ENCODE measurements at places on chromosomes 12 and 14.

DNA sequence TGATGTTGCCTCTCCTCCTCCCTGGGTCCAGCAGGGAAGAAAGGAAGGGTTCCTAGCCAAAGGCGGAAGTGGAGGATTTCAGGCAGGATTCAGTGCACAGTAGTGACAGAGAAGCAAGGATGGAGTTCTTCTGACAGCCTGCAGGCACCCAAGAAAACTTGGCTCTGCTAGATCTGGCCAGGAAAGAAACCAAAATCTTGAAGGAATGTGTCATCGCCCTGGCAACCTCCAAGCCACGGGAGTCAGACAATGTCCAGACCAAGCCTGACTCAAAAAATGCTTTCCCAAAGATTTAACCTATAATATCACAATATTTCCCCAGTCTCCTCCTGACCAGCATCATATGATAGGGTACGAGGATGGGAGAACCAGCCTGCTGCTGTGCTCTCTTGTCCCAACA lies 22.8 kb upstream of the DHRS4 start:
- no peak for DNase-seq
- H3K36me3 ChIP-seq, result no peaks in the 10 kb centered on the region
- no peaks in the 10 kb centered on the region for H3K27me3 ChIP-seq
- no peaks in the 10 kb centered on the region for H3K4me1 ChIP-seq
- H3K4me3 ChIP-seq, result no peak overlapping the region

DNA sequence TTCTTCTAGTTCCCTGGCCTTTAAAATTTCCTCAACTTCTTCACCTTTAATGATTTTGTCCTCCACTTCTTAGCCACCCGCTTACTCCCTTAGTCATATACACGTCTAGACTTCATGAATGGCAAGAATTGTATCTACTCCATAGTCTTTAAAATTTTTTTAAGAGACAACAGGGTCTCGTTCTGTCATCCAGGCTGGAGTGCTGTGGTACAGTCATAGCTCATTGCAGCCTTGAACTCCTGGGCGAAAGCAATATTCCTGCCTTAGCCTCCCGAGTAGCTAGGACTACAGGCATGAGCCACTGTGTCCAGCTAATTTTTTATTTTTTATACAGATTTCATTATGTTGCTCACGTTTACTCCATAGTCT lies 47.9 kb downstream of the BBS10 start:
- no peak overlapping the region for H3K27ac ChIP-seq
- no peak overlapping the region for H3K4me3 ChIP-seq
- no peak for DNase-seq
- H3K36me3 ChIP-seq, result no peaks in the 10 kb centered on the region

DNA sequence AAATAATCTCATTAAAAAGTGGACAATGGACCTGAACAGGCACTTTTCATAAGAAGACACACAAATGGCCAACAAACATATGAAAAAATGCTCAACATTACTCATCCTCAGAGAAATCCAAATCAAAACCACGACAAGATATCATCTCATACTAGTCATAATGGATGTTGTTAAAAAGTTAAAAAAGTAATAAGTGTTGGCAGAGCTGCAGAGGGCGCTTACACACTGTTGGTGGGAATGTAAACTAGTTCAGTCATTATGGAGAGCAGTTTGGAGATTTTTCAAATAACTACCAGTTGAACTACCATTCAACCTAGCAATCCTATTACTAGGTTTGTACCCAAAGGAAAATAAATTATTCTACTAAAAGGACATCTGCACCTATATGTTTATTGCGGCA lies 47.2 kb downstream of the FOXG1 start:
- no peak overlapping the region for H3K27ac ChIP-seq
- DNase-seq, result no peak
- H3K4me3 ChIP-seq, result no peak overlapping the region
- no peaks in the 10 kb centered on the region for H3K4me1 ChIP-seq

GRCh38 chr12:65882486-65882885 lies 58.2 kb downstream of the HMGA2 start:
- H3K36me3 ChIP-seq, result no peaks in the 10 kb centered on the region
- no peaks in the 10 kb centered on the region for H3K27me3 ChIP-seq
- no peaks in the 10 kb centered on the region for H3K4me1 ChIP-seq
- no peak overlapping the region for H3K4me3 ChIP-seq
- no peak overlapping the region for H3K27ac ChIP-seq

- no peaks in the 10 kb centered on the region for H3K4me1 ChIP-seq
- no peak overlapping the region for H3K27ac ChIP-seq
- DNase-seq, result no peak
- no peaks in the 10 kb centered on the region for H3K27me3 ChIP-seq
- no peaks in the 10 kb centered on the region for H3K36me3 ChIP-seq
Observed at GRCh38 chr12:12476857-12477531, 85.7 kb downstream of the DUSP16 start.

DNA sequence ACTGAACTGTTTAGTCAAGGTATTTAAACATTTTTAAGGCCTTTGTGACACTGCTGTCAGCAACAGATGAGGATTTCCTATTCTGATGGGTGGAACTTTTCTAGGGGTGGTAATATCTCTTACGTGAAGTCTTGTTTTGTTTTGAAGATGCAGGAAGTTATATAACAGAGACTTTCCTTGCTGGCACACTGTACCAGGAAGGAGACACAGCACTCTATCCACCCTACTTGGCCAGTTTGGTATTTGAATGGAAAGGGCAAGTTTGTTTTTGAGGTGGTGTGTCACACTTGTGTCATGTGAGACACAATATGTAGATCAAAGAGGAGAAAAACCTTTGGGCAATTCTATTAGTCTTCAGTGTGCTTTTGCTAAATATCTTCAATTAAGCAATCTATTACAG lies 51.6 kb upstream of the SRP54 start:
- H3K27me3 ChIP-seq, result no peaks in the 10 kb centered on the region
- H3K4me3 ChIP-seq, result no peak overlapping the region
- H3K36me3 ChIP-seq, result no peaks in the 10 kb centered on the region
- no peak overlapping the region for H3K27ac ChIP-seq
- no peak for DNase-seq
- peaks cover 11% of the 10 kb centered on the region for H3K4me1 ChIP-seq

GRCh38 chr12:106845902-106846301 lies 71.4 kb downstream of the RIC8B start:
- no peak overlapping the region for H3K4me3 ChIP-seq
- peaks cover 73% of the 10 kb centered on the region for H3K36me3 ChIP-seq
- H3K27me3 ChIP-seq, result no peaks in the 10 kb centered on the region
- no peak for DNase-seq
- no peak overlapping the region for H3K27ac ChIP-seq

- no peak overlapping the region for H3K27ac ChIP-seq
- no peak overlapping the region for H3K4me3 ChIP-seq
- no peaks in the 10 kb centered on the region for H3K27me3 ChIP-seq
- H3K4me1 ChIP-seq, result no peaks in the 10 kb centered on the region
Observed at GRCh38 chr14:44170101-44170500, 337.0 kb downstream of the FSCB start.

DNA sequence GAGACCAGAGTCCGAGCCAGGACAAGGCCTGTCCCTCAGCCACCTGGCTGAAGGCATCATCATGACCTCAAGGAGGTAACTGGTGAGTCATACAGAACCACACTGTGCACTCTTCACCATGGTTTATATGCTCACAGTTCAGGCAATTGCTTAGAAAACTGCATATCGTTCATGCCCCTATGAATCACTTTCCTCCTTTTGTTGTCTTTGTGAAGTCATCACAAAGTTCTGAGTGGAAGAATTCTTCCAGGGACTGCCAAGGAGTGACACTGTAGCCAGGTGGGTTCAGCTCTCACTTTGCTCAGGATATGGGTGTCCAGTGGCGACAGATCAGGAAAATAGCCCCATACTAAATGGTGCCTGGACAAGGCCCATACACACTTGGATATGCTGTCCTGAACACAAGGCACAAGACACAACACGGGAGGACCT lies 92.5 kb downstream of the DPF3 start:
- DNase-seq, result no peak
- H3K27ac ChIP-seq, result no peak overlapping the region
- H3K27me3 ChIP-seq, result no peaks in the 10 kb centered on the region

DNA sequence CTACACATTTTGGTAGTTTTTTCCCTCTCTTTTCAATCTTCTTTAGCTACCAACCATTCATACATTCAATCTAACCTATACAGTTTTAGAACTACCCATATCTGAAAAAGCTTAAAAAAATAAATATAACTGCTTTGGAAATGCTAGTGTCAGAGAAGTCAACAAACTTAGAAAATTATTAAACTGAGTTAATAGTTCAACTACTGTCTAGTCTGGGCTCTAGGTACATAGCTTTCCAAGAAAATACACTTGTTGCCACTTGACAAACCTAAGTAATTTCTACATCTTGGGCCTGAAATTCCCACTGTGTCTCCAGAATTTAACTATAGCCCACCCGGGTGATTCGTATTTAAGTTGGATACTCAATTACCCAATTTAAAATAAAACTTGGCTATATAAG lies 22.1 kb downstream of the GTF2A1 start:
- no peak overlapping the region for H3K27ac ChIP-seq
- H3K36me3 ChIP-seq, result peaks cover 91% of the 10 kb centered on the region
- no peak for DNase-seq
- H3K27me3 ChIP-seq, result no peaks in the 10 kb centered on the region
- H3K4me3 ChIP-seq, result no peak overlapping the region
- H3K4me1 ChIP-seq, result peaks cover 5% of the 10 kb centered on the region

GRCh38 chr14:72699443-72699842 lies 194.5 kb downstream of the DPF3 start:
- no peaks in the 10 kb centered on the region for H3K27me3 ChIP-seq
- no peaks in the 10 kb centered on the region for H3K36me3 ChIP-seq
- no peak for DNase-seq

GRCh38 chr12:69925291-69925690 lies 100.3 kb downstream of the MYRFL start:
- H3K36me3 ChIP-seq, result no peaks in the 10 kb centered on the region
- H3K4me3 ChIP-seq, result no peak overlapping the region
- no peaks in the 10 kb centered on the region for H3K4me1 ChIP-seq
- H3K27me3 ChIP-seq, result no peaks in the 10 kb centered on the region
- DNase-seq, result no peak
- no peak overlapping the region for H3K27ac ChIP-seq

DNA sequence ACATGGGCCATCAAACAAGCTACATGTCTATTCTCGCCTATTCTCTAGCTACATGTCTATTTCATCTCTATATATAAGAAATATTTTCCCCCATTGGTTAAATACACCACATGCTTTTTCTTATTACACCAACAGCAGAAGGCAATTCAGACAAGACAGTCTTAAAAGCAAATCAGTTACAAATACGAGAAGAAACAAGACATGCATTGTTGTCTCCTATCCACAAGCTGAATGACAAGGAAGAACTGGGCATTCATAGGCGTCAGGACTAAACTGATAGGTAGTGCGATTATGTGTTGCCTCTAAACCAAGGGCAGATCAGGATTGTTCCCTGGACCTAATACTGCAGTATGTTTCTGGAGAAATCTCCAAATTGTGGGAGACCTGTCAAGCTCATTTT lies 19.4 kb downstream of the SLC2A13 start:
- no peaks in the 10 kb centered on the region for H3K27me3 ChIP-seq
- no peak overlapping the region for H3K27ac ChIP-seq
- no peaks in the 10 kb centered on the region for H3K4me1 ChIP-seq

Data from DND-41 (cell line).